ENCODE measurements at places on chromosomes 4 and X. TPM values are rescaled to one million over a fixed set of nuclear protein-coding genes. Genes with fewer than 3 reads are reported as not detected.

- DNase-seq: no peak
These were observed 30.9 kb upstream of the ELF2 start for GRCh38 chr4:139207873-139208403.

GRCh38 chrX:22057667-22058066 lies 25.5 kb downstream of the PHEX start:
- no peak for DNase-seq

GRCh38 chr4:6910340-6910959 lies 824 bp downstream of the TBC1D14 start:
- no peak for DNase-seq

GRCh38 chr4:56744030-56744429 lies 62.9 kb upstream of the HOPX start:
- no peak for DNase-seq

GRCh38 chr4:24321131-24321530 lies 263.2 kb downstream of the DHX15 start:
- DNase-seq: no peak

DNA sequence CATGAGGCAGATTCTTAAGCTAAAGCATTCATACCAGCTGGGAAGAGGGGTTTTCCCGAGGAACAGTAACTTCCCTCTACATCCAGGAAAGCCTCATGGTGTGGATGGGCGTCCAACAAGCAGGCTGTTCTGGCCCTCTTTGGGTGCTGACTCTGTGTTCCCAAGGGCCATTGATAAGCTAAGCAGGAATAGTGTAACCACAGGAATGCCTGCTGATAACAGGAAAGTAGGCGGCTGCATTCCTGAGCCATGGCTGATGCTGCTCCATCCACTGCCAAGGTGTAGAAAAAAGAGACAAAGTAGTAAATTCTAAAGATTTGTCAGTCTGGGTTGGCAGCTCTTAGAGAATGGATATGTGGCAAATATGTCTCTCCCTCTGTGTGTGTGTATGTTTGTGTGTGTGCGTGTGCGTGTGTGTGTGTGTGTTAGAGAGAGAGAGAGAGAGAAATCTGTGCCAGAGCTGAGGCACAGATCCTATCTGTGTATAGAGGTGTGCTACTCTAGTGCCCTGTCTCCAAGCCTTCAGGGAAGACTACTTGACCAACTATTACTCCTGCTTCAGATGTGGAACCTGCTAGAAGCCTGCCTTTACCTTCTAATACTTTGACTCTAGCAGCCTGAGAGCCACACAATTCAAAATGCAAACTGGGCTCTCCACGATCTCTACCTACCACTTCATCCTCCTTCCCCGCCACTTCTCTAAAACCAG lies 353.1 kb upstream of the NR3C2 start:
- peak; percentile 17 for DNase-seq

DNA sequence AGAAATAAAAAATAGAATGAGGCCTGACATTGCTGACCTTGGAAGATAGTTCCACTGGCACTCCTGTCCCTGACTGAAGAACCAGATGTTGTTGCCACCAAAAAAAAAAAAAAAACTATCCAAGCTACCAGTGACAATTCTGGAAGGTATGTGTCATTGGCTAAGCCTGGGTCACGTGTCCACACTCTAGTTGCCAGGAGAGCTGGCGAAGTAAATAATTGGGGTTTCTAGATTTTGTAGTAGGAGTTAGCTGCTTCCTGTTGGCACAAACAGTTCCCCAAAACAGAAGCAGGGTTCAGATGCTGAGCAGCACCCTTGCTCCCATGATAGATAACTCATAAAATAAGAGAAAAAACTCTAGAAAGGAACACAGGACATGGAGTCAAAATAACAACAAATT lies 20.5 kb downstream of the MND1 start:
- DNase-seq: no peak

DNA sequence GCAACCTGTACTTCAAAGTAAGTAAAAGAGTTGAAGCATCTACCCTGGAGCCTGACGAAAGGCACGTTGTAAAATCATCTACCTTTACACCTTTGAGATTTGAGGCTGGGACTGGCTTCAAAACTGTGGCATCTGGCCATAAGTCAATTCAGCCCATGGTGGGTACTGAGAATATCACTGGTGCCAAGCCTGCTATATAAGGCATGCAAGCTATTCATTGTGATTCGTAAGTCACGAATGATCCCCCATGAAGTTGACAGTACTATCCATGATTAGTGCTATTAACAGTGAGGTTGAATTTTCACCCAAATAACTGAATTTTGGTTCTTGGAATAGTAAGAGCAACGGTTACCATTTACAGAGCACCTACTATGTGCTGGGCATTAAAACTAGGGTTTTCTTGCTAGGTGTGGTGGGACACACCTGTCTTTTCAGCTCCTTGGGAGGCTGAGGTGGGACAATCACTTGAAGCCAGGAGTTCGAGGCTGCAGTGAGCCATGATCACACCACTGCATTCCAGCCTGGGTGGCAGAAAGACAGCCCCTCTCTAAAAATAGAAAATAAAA lies 39.8 kb downstream of the IRF2 start:
- DNase-seq: no peak

GRCh38 chrX:67636532-67636931 lies 92.7 kb downstream of the AR start:
- DNase-seq: no peak

- no peak for DNase-seq
These were observed 19.8 kb upstream of the ADD1 start for GRCh38 chr4:2823671-2824328.

DNA sequence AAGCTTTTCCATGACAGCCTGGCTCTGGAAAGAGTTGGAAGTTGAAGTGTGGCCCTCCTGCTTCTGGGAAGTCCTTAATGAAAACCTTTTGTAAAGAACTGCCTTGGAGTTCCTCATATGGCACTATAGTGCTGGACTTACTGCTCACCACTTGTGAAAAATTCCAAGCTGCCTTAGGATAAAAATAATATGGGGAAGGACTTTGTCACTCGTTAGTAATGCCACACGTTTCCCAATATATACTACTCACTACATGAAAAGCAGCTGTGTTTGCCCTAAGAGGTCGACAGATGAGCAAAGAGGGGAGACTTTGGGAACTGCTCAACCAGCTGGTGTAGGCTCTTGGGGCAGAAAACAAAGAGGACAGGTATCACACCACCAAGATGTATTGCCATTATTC lies 11.7 kb downstream of the OPHN1 start:
- DNase-seq: no peak

GRCh38 chr4:100962698-100963097 lies 384.6 kb downstream of the PPP3CA start:
- no peak for DNase-seq

The NXF2 gene
- not detected for total RNA-seq

The CD38 gene
- total RNA-seq: 0.37 TPM

GRCh38 chrX:41353985-41354384 lies 20.0 kb downstream of the DDX3X start:
- DNase-seq: no peak
